ENCODE measurements at places on chromosomes 6 and 20.

DNA sequence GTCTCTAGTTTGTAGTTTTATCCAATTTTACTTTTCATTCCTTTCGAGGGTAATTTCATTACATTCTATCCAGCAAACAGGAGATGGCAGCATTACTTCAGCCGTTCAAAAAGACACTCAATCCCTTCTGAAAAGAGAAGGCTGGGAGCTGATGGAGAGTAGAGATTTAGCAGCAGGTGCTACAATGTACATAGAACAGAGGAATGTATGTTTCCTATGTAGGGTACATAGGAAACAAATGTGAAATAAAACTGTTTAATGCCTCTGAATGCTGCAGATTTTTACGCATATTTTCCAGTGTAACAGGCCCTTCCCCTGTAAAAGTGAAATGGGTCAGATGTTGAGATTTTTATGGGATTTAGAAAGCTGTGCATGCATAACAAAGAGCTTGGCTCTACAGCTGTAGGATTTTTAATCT, 16.0 kb downstream of the RPS12 start:
- DNase-seq = peak; percentile 66

DNA sequence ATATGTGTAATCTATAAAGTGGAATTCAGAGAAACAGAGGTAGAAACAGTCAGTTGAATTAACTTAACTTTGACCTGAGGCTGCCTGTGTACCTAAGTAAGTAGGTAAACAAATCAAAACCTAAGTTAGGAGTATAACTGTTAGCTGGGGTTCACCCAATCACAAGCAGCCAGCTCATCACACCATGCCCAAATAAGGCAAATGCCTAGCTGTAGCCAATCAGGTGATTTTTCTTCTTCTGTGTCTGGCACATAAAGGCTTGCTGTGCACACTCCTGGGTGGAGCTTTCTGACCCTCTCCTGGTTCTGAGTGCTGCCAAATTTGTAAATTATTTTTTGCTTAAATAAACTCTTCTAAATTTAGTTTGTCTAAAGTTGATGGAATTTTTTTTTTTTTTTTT, 54.7 kb upstream of the TRIM39 start:
- DNase-seq = no peak

- DNase-seq = no peak
These were observed 1228.2 kb upstream of the CITED2 start for GRCh38 chr6:140602431-140603248.

GRCh38 chr6:118952683-118953082, 17.7 kb upstream of the MCM9 start:
- no peak for DNase-seq

GRCh38 chr20:12049125-12049524, 131.4 kb downstream of the BTBD3 start:
- DNase-seq = no peak

GRCh38 chr6:128694303-128695009, 174.1 kb upstream of the PTPRK start:
- DNase-seq = no peak

DNA sequence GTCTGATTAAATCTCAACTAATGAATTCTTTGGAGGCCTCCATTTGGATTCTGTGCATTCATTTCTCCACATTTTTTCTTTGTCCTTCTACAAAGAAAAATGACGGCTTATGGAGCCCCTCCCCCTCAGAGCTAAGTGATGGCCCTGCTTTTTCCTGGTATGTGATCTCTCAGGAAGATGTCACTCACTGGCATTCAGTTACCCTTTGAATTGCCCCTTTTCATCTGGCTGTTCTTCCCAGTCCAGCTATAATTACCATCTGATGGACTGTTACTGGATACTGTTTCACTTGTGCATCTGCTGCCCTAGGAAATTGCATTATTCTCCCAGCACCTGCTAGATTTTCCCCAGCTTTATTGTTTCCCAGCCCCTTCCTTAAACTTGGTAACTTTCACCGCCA, 151.9 kb downstream of the CFAP61 start:
- DNase-seq = no peak

DNA sequence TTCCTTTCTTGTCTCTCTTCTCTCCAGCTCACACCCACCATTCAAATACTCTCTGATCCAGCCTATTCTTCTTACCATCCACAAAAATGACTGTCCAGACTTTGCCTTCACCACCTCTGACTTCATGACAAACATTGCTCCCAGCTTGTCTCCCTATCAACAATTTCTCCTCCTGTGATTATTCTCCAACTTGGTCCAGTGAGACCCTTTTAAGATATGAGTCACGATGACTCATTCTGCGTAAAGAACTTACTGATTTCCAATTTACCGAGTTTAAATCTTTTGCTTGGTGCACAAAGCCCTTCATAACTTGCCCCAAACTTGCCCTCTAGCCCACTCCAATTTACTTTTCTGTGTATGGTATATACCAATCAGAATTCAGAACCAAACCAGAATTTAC, 833.2 kb downstream of the MAFB start:
- DNase-seq = no peak

DNA sequence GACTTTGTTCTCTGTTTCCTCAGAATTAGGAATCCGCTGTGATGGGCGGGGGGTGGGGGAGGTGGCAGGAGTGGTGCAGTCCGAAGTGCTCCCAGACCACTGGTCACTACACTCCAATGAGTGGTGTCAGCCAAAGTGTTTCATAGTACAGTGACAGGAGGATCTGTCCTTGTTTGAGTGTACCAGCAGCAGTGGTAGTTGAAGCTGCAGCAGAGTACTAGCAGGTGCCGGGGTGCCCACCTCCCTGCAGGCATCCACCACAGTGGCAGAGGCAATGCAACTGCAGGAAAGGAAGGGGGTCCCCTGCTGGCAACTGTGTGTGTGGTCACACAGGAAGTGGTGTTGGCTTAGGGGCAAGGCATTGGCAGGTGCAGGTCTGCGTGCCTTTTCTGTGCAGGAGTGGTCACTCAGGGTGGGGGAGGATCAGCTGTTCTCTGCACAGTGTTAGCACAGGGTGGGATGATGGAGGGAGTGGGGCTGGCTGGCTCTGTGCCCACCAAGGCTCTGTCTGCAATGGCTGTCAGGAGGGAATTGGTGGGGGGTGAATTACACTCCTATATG, 9.7 kb downstream of the HLA-DOB start:
- DNase-seq = no peak

DNA sequence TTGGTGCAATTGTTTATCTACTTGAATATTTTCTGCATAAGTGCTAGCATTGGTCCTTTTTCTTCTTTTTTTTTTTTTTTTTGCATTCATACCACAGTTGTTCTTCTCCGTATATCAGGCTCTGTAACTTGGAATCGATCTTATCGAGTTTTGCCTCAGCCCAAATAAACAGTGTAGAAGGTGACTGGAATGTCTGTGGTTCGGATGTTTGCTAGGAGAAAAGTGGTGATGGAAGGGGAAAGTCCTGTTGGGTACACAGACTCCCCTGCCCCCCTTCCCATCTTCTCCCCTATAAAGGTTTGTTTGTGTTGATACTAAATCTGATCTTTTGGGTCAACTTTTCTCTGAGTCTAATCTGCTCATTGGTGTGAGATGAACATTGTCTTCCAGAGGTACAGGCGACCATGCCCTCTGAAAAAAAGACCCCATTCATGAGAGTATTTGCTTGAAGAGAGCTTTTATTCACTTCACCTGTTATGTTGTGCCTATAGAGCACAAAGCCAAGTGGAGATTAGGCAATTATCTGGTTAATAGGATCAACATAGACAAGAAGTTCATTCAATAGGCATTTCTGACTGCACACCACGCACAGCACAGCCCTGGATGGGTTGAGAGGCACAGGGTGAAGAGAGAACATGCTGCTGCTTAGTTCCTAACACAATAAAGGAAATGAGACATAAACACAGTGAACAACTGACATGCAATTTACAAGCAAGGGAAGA, 620.0 kb downstream of the PKHD1 start:
- peak; percentile 76 for DNase-seq

GRCh38 chr6:75091467-75092190, 114.2 kb downstream of the COL12A1 start:
- no peak for DNase-seq

GRCh38 chr6:86030875-86031274, 388.2 kb upstream of the SYNCRIP start:
- no peak for DNase-seq

Data from NCI-H774 (cell line).